ENCODE measurements at places on chromosomes 7 and 10.
A peak's percentile ranks its signal among the peaks of the same experiment; 100 is the strongest.

DNA sequence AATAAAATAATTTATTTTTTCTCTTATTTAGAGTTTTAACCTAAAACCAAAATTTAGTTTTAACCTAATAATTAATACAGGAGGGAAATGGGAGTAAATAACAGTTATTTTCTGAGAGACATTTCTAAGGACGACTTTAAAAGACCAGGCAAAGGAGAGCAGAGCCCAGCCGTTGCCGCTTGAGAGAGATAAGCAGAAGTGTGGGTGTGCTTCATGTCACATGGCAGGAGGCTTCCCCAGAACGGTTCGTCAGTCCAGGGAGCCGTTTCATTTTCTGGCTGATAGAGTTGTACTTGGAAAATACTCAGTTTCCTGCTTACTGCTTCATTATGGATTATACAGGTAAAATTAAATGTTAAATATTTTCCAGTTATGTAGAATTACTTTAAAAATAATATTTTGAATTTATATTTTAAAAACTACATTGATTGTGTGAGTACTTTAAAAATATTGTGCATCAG is 61.4 kb downstream of the ST7 start:
- DNase-seq = no peak

GRCh38 chr10:48533540-48533939 is 71.3 kb downstream of the ARHGAP22 start:
- no peak for DNase-seq

- no peak for DNase-seq
These were observed 464.5 kb downstream of the ARL4A start for GRCh38 chr7:13151978-13152377.

- peak; percentile 82 for DNase-seq
These were observed 39.8 kb upstream of the LANCL2 start for GRCh38 chr7:55325371-55325792.

DNA sequence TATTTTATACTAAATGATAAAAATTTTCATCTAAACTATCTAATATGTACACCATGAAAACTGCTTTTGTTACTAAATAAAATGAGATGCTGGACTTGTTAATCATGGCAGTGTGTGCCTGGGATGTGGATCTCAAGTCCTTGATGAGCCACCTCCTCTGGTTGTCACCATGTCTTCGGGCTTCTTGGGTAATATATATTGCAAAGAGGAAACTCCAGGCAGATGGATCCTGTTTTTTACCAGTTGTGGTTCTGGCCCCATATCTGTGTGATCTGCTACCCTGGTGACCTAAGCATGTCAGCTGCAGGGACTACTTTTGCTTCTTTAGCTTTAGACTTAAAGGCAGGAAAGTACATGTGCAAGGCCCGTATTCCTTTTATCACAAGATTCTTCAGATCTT is 46.2 kb downstream of the TMEM60 start:
- DNase-seq = no peak

- no peak for DNase-seq
These were observed 18.6 kb downstream of the PDE6C start for GRCh38 chr10:93630625-93631557.

All from right hindlimb (tissue), 1 donor.